H9 (cell line): ENCODE measurements at places on chromosomes 4 and X. TPM values are rescaled to one million over a fixed set of nuclear protein-coding genes. Genes with fewer than 3 reads are reported as not detected.

Gene ASMT
- total RNA-seq, result 1.0 and 1.4 TPM in 2 replicates

Gene RAB28
- 17.7 and 19.8 TPM in 2 replicates for total RNA-seq

DNA sequence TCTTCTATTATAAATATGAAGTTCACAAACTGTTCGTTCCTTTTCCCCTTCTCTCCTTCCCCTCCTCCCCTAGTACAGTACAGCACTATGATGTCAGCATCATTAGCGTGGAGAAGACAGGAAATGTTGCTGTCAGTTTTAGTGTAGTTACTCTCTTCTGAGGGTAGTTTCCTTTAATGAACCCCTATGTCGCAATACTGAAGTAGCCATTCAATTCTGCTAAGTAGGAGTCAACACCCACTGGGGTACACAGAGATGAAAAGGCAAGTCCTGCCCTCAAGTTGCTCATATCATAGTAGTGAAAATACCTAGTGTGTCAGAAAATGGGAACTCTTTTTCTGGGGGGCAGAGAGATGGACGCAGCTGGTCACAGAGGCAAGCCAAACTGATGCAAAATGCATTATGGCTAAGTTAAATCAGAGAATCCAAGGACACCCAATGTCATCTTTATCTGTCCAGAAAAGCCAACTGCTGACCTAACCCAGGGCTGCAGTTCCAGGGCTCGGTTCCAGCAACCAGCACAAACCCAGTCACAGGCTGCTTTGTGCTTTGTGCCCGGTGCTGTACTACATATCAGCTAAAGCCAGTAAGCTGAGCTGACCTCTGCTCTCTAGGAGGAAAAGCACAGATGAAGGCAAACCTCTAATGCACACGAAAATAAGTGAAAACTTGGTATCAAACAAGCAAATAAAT lies 31.5 kb downstream of the GRIA3 start:
- H3K4me3 ChIP-seq, result no peak overlapping the region
- no peak overlapping the region for H3K27ac ChIP-seq
- no peaks in the 10 kb centered on the region for H3K4me1 ChIP-seq
- H3K36me3 ChIP-seq, result no peaks in the 10 kb centered on the region

DNA sequence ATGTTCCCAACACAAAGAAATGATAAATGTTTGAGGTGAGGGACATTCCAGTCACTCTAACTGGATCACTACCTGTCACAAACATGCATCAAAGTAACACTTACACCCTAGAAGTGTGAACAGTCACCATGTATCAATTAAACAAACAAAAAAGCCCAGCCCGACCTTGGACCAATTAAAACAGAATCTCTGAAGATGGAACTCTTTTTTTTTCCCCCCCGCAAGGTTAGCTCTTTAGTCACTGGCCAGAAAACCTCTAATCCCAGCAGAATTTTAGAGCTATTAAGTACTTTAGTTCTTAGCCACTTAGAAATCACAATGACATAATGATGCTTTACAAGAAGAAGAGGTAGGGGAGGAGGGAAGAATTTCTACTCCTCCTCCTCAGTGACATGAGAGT lies 154.5 kb downstream of the PALLD start:
- H3K27me3 ChIP-seq, result no peaks in the 10 kb centered on the region
- H3K36me3 ChIP-seq, result no peaks in the 10 kb centered on the region
- peaks cover 6% of the 10 kb centered on the region; the same call in 1 of the 2 replicates for H3K4me1 ChIP-seq
- H3K4me3 ChIP-seq, result no peak overlapping the region
- no peak for DNase-seq
- no peak overlapping the region for H3K27ac ChIP-seq

DNA sequence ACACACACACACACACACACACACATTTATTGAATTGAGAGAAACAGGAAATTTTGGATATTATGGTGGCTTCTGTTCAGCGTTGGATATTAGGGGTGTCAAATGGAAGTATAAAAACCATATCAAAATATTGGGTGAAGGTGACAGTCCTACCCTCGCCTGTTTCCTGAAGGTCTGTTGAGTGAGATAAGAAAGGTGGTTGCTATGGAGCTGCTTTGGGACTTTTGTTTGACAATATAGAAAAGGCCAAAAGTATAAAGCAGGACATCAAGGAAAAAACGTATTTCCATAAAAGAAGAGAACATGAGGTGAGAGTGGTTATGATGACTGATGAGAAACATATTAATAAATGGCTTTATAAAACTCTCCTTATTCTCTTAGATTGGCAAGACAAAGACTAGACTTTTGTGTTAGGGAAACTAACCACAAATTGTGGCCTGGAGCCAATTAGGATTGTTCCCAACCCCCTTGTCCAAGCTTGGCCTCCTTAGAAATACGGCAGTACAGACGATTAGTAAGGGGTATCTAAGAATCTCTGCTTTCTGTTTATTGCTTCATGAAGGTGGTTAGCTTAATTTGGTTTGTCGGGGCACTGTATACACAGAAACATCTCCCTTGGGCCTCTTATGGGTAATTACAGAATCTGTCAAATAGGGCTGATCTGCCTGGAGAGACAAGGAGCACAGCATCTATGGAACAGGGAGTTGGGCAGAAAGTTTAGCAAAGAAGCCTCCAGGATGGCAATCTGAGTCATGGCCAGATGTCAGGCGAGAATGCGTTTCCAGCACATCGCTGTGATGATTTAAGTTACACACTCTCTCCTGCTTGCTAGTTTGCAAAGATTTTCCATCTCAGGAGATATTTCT lies 198.0 kb downstream of the CBR4 start:
- H3K27ac ChIP-seq, result no peak overlapping the region
- H3K4me1 ChIP-seq, result no peaks in the 10 kb centered on the region; the same call in 1 of the 2 replicates
- no peaks in the 10 kb centered on the region for H3K27me3 ChIP-seq
- no peak for DNase-seq

- no peak overlapping the region for H3K27ac ChIP-seq
- no peaks in the 10 kb centered on the region for H3K27me3 ChIP-seq
- H3K4me1 ChIP-seq, result no peaks in the 10 kb centered on the region
Measured at GRCh38 chr4:63986253-63986652, 423.0 kb downstream of the TECRL start.

- no peak overlapping the region for H3K4me3 ChIP-seq
- DNase-seq, result no peak
- H3K4me1 ChIP-seq, result no peaks in the 10 kb centered on the region; the same call in 1 of the 2 replicates
- no peaks in the 10 kb centered on the region for H3K27me3 ChIP-seq
- no peaks in the 10 kb centered on the region for H3K36me3 ChIP-seq
Measured at GRCh38 chr4:27270435-27270834, 409.8 kb downstream of the STIM2 start.

- no peaks in the 10 kb centered on the region for H3K4me1 ChIP-seq
- DNase-seq, result no peak
- no peaks in the 10 kb centered on the region for H3K27me3 ChIP-seq
- H3K4me3 ChIP-seq, result no peak overlapping the region
Measured at GRCh38 chrX:110394651-110395050, 36.0 kb downstream of the RTL9 start.

- no peaks in the 10 kb centered on the region for H3K4me1 ChIP-seq
- no peak overlapping the region for H3K27ac ChIP-seq
- no peaks in the 10 kb centered on the region; the same call in 1 of the 2 replicates for H3K27me3 ChIP-seq
- H3K36me3 ChIP-seq, result no peaks in the 10 kb centered on the region
Measured at GRCh38 chr4:87498446-87498900, 30.7 kb downstream of the SPARCL1 start.
